ENCODE measurements at places on chromosomes 4 and X. TPM values are rescaled to one million over a fixed set of nuclear protein-coding genes. Genes with fewer than 3 reads are reported as not detected.

- H3K27ac ChIP-seq = no peak overlapping the region
- H3K4me1 ChIP-seq = peaks cover 3% of the 10 kb centered on the region
- H3K36me3 ChIP-seq = peaks cover 3% of the 10 kb centered on the region
- no peaks in the 10 kb centered on the region for H3K27me3 ChIP-seq
- no peak overlapping the region for H3K4me3 ChIP-seq
Observed at GRCh38 chr4:25019501-25019900, 11.2 kb downstream of the LGI2 start.

- no peak overlapping the region for H3K4me3 ChIP-seq
- no peaks in the 10 kb centered on the region for H3K27me3 ChIP-seq
- H3K4me1 ChIP-seq = no peaks in the 10 kb centered on the region
- H3K36me3 ChIP-seq = no peaks in the 10 kb centered on the region
- H3K27ac ChIP-seq = no peak overlapping the region
Observed at GRCh38 chrX:39809331-39809730, 288.4 kb downstream of the BCOR start.

DNA sequence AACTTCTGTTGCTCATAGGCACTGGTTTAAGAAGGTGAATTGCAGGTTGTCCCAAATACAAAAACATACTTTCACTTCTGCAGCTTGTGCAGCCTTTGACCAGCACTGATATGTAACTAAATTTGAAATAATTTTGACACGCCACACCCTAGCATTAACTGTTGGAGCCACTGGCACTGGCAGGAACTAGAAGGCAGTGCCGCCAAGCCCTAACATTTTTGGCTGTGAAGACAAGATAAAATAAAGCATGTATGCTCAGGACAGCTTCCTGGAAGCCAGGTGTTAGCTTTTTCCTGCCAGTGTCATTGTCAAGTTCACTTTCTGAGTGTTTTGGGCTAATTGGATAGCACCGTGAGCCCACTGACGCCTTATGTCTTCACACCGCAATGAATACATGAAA, 65.3 kb upstream of the FBXW7 start:
- no peaks in the 10 kb centered on the region for H3K4me1 ChIP-seq
- no peak for DNase-seq
- no peak overlapping the region for H3K4me3 ChIP-seq
- H3K27me3 ChIP-seq = no peaks in the 10 kb centered on the region

Gene SLITRK2
- 0.88 TPM for total RNA-seq

Gene SLC25A43
- 11.6 TPM for total RNA-seq

DNA sequence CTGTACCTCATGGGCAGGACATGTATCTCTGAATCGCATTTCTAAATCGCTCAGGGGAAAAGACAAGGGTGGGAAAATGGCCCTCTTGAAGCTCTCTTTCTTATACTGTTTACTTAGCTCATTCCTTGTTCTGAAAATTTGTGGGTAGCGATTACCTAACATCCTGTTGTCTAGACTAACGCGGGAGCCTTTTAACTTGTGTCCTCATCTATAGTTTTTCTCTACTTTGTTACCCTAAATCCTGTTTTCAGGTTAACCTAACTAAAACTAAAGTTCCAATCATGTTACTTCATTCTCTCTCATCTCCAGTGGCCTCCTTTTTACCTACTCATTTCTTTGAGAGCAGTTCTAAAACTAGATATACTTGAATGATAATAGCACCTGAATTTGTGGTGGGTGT, 45.0 kb downstream of the SNX25 start:
- H3K4me3 ChIP-seq = no peak overlapping the region
- H3K27ac ChIP-seq = no peak overlapping the region
- H3K27me3 ChIP-seq = no peaks in the 10 kb centered on the region
- H3K36me3 ChIP-seq = no peaks in the 10 kb centered on the region
- H3K4me1 ChIP-seq = no peaks in the 10 kb centered on the region

DNA sequence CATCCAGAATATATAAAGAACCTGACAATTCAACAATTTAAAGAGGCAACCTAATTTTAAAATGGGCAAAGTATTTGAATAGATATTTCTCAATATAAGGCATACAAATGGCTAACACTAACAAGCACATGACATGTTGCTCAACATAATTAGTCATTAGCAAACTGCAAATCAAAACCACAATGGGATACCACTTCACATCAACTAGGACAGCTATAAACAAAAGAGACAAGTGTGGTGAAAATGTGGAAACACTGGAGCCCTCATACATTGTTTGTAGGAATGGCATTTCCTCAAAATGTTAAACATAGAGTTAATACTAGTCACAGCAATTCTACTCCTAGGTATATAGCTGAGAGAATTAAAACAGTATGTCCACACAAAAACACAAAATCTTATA, 96.7 kb downstream of the CORIN start:
- no peak overlapping the region for H3K27ac ChIP-seq
- no peak for DNase-seq
- H3K27me3 ChIP-seq = no peaks in the 10 kb centered on the region
- no peak overlapping the region for H3K4me3 ChIP-seq

DNA sequence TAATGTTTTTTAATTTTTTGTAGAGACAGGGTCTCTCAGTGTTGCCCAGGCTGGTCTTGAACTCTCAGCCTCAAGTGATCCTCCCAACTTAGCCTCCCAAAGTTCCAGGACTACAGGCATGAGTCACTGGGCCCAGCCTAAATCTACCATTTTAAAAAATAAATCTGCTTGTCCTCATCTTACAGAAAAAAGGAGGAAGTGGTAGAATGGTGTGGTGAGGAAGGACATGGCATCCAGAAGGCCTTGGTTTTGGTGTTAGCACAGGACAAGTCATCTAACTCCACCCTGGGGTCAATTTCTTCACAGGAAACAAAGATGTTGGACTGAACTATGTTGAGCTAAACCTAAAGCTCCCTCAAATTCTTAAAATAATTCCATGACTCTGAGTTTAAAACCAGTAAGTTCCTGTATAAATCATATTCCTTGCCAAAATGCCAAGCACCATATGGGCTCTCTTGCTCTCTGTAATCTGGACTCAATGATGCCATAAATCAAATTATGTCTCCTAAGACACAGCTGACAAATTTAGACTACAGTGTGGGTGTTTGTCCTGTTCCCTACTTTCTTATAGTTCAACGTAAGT, 253.9 kb upstream of the NOCT start:
- H3K4me1 ChIP-seq = peaks cover 2% of the 10 kb centered on the region
- no peak for DNase-seq
- H3K27ac ChIP-seq = no peak overlapping the region
- H3K27me3 ChIP-seq = no peaks in the 10 kb centered on the region
- no peaks in the 10 kb centered on the region for H3K36me3 ChIP-seq

DNA sequence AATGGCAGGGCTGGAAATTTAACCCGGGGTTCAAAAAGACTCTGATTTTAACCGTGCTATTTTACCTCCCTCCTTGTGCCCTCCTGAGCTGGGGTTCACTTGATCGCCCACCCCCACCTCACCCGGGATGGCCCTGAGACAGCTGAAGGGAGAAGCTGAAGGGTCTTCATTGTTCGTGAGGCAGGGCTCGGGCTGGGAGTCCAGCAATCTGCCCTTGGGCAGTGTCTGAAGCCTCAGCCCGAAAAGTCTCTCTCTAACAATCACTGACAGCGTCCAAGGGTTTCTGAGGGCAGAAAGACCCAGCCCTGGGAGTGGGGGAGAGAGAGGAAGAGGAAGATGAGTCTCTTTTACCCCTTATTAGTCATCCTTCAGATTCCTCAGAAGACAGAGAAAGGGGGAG, 39.4 kb upstream of the PHOX2B start:
- H3K4me1 ChIP-seq = no peaks in the 10 kb centered on the region
- H3K27ac ChIP-seq = no peak overlapping the region
- DNase-seq = no peak
- no peak overlapping the region for H3K4me3 ChIP-seq

- H3K36me3 ChIP-seq = no peaks in the 10 kb centered on the region
- no peak for DNase-seq
- H3K4me3 ChIP-seq = no peak overlapping the region
- peaks cover 5% of the 10 kb centered on the region for H3K27me3 ChIP-seq
- H3K4me1 ChIP-seq = peaks cover 2% of the 10 kb centered on the region
- H3K27ac ChIP-seq = no peak overlapping the region
Observed at GRCh38 chrX:78063687-78064086, 40.4 kb upstream of the PGK1 start.

Gene CFAP299
- total RNA-seq = not detected

GRCh38 chr4:127141856-127142255, 490.9 kb upstream of the INTU start:
- no peak overlapping the region for H3K27ac ChIP-seq
- no peak for DNase-seq
- H3K4me3 ChIP-seq = no peak overlapping the region
- H3K36me3 ChIP-seq = no peaks in the 10 kb centered on the region

- H3K27me3 ChIP-seq = no peaks in the 10 kb centered on the region
- H3K36me3 ChIP-seq = no peaks in the 10 kb centered on the region
- peak overlapping the region; percentile 71 for H3K4me3 ChIP-seq
- DNase-seq = peak; percentile 93
- no peak overlapping the region for H3K27ac ChIP-seq
Observed at GRCh38 chr4:84582302-84582987, 482 bp upstream of the CDS1 start.

DNA sequence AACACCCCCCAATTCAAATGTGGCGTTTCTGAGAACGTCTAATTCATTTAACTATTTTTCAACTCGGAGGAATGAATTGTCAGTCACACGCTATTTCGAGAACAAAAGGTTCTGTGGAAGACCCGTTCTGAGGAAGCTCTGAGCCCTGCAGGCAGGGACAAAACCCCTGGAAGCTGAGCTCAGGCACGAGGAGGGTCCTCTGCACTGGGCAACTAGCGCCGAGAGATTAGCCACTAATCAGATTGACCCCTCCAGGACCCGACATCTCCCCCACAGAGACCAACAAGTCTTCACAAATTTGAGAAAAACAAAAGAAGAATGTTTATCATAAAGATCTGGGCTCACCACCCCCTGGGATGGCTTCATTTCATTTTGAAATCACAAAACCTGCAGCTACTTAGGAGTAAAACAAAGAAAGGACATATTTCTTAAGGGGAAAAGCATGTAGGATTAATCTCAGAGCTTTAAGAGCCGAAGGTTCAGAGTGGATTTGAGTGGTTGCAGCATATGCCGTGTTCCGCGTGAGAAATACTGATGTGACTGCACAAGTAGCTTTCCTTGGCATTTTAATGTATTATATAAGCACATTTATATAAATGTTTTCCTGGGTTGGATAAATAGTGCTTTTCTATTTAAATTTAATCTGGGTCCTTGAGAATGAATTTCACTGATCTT, 41.8 kb downstream of the ADRA2C start:
- no peak overlapping the region for H3K27ac ChIP-seq
- no peaks in the 10 kb centered on the region for H3K4me1 ChIP-seq
- H3K36me3 ChIP-seq = no peaks in the 10 kb centered on the region

Gene WDR17
- 3.0 TPM for total RNA-seq

DNA sequence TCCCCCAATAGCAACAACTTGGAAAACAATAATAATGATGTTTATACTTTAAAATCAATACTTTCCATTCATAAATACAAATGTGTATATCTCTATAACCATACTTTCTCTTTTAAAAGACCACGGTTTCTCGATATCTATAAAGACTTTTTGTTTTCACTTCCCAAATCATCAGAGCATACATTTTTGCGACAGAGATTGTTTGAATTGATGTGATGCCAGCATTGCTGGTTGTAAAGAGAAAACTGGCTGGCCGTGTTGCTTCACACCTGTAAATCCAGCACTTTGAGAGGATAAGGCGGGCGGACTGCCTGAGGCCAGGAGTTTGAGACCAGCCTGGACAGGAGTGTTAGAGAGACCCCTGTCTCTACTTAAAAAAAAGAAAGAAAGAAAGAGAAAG, 77.6 kb upstream of the ZNF518B start:
- no peak overlapping the region for H3K27ac ChIP-seq
- no peak for DNase-seq
- H3K4me1 ChIP-seq = peaks cover 3% of the 10 kb centered on the region
- H3K4me3 ChIP-seq = no peak overlapping the region
- H3K36me3 ChIP-seq = no peaks in the 10 kb centered on the region
- H3K27me3 ChIP-seq = no peaks in the 10 kb centered on the region

DNA sequence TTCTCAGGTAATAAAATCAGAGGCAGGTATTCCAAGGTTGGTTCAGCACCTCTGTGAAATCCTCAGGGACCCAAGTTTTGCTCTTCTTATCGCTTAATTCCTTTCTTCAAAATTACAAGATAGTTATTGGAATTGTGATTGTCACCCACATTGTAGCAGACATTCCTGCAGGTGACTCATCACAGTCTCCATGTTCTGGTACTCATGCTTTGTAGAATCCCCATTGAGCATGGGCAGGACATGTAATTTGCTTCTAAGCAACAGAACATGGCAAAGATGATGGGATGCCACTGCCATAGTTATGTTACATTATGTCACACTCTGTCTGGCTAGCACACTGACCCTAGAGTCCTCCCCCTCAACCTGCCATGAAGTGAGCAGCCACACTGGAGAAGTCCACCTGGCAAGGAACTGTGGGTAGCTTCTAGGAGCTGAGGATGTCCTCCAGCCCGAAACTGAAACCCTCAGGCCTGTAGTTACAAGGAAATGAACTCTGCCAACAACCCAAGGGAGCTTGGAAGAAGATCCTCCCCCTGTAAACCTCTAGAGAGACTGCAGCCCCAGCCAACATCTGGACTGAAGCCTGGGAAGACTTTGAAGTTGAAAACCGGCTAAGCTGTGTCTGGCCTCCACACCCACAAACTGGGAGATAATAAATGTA, 58.3 kb upstream of the GUCY1A1 start:
- no peaks in the 10 kb centered on the region for H3K36me3 ChIP-seq
- H3K4me1 ChIP-seq = no peaks in the 10 kb centered on the region
- DNase-seq = no peak
- no peaks in the 10 kb centered on the region for H3K27me3 ChIP-seq

Gene TRIM60
- not detected for total RNA-seq

DNA sequence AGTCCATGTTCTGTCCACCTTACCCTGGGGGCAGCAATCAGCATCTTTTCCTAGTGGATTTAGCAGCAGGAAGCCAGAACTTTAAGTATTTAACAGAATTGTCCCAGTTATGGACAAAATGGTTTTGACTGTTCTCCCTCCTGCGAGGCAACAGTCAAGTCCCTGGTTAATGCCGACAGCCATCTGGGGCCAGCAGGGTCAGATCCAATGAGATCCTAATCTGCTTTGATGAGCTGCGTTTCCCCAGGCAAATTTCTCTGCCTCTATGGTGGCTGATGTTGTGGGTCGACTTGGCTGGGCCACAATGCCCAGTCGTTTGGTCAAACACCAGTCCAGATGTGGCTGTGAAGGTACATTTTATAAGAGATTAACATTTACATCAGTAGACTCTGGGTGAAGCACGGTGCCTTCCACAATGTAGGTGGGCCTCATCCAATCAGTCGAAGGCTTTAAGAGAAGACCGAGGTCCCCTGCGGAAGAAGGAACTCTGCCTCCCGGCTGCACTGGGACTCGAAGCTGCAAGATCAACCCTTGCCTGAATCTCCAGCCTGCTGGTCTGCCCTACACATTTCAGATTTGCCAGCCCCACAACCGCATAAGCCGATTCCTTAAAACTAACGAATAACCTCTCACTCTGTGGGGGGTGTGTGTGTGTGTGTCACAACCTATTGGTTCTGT, 89.0 kb upstream of the C4orf50 start:
- no peak overlapping the region for H3K4me3 ChIP-seq
